ENCODE measurements at places on chromosomes 2 and 18.

DNA sequence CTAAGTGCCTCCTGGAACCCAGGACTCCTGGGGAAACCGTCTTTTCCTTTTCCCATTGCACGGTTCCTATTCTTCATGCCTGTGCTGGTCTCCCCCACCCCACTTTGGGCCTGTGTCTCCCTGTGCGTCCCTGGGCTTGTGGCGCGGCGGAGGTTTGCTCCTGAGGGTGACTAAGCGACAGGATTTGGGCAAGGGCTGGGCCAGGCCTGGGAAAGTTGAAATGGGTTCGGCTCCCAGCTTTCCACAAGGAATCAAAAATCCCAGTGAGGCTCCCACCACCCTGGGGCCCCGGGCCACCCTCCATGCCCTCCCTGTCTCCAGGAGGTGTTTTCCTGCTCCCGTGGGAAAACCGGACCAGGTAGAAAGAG lies 197.6 kb downstream of the NDUFA10 start:
- no peak for DNase-seq

GRCh38 chr18:3029215-3029952 lies 16.4 kb upstream of the LPIN2 start:
- no peak for DNase-seq

- DNase-seq = no peak
Observed at GRCh38 chr2:184610891-184611290, 12.6 kb downstream of the ZNF804A start.

- DNase-seq = no peak
Observed at GRCh38 chr2:191543708-191544107, 134.2 kb upstream of the NABP1 start.

- no peak for DNase-seq
Observed at GRCh38 chr2:107812006-107812405, 14.7 kb upstream of the RGPD4 start.

DNA sequence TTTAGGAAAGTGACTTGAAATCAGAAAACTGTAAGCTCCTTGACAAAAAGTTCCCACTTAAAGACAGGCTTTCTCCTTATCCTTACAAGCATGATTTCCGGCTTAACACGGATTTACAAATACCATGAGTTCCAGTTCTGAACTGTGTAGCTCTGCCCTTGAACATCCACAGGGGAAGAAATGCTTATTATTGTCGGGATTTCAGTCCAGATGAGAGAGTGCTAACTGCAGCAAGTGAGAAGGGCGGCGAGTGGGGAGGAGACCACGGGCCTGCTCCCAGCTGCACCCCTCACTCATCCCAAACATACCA lies 73.1 kb downstream of the LRRC30 start:
- no peak for DNase-seq

DNA sequence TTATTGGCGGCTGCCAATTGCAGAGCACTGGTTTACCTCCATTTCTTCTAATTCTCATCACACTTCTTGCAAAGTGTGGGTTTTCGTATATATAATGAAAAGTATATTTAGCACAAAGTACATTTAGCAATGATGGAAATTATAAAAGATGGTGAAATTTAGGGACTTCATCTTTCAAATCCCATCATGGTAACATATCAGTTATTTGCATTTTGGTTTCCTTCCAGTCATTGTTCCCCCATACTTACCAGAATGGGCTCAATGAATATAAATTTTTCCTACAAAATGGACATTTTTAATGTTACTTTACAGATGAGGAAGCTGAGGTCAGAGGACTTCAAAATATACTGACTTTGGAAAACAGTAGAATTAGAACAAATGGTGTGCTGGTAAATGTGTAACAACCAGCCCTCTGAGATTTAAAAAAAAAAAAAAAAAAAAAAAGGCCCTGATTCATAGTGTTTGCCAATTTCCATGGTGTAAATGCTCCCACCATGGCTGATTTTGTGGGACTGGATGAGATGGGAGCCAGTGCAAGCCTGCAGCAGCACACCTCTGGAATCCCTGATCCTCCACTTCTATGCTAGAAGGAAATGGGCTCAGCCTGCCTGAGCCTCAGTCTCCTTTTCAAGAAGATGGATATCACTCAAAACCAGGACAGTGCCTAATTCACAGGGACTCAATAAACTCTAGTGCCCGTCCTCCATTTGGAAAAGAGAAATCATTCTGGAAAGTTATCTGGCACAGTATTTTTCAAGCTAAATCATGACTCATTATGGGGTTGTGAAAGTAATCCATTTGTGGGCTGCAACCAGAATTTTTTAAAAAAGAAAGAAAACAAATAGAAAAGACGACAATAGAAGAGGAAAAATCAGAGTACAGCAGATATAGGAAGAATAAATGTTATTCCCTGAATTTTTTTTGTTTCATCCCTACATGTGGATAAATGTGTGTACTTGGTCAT lies 34.0 kb downstream of the LBH start:
- DNase-seq = no peak

- DNase-seq = no peak
Observed at GRCh38 chr18:54247511-54248175, 21.7 kb upstream of the POLI start.

- no peak for DNase-seq
Observed at GRCh38 chr18:59575995-59576394, 121.2 kb downstream of the CCBE1 start.

Data from T1000 (cell line).